Breast epithelium (tissue), 4 donors: ENCODE measurements at places on chromosomes 3 and 15.
A peak's percentile ranks its signal among the peaks of the same experiment; 100 is the strongest.

- H3K27me3 ChIP-seq, result no peaks in the 10 kb centered on the region
- no peaks in the 10 kb centered on the region for H3K4me1 ChIP-seq
- H3K36me3 ChIP-seq, result no peaks in the 10 kb centered on the region
- DNase-seq, result no peak
- H3K4me3 ChIP-seq, result no peak overlapping the region
These were observed 476.6 kb upstream of the ROBO1 start for GRCh38 chr3:80244390-80244789.

GRCh38 chr3:39671600-39671999 lies 137.8 kb upstream of the MYRIP start:
- H3K4me3 ChIP-seq, result no peak overlapping the region
- no peaks in the 10 kb centered on the region for H3K4me1 ChIP-seq
- no peaks in the 10 kb centered on the region for H3K27me3 ChIP-seq
- no peak overlapping the region for H3K27ac ChIP-seq
- no peaks in the 10 kb centered on the region for H3K36me3 ChIP-seq
- no peak for DNase-seq

DNA sequence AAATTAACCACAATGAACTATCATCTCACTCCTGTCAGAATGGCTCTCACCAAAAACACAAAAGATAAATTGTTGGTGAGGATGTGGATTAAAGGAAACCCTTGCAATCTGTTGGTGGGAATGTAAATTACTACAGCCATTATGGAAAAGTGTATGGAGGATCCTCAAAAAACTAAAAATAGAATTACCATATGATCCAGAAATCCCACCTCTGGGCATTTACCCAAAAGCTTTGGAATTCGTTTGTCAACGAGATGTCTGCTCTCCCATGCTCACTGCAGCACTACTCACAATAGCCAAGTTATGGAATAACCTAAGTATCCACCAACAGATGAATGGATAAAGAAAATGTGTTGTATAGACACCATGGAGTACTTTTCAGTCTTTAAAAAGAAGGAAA lies 21.6 kb downstream of the FSIP1 start:
- no peak overlapping the region for H3K27ac ChIP-seq
- H3K27me3 ChIP-seq, result no peaks in the 10 kb centered on the region
- H3K4me1 ChIP-seq, result no peaks in the 10 kb centered on the region
- DNase-seq, result no peak

DNA sequence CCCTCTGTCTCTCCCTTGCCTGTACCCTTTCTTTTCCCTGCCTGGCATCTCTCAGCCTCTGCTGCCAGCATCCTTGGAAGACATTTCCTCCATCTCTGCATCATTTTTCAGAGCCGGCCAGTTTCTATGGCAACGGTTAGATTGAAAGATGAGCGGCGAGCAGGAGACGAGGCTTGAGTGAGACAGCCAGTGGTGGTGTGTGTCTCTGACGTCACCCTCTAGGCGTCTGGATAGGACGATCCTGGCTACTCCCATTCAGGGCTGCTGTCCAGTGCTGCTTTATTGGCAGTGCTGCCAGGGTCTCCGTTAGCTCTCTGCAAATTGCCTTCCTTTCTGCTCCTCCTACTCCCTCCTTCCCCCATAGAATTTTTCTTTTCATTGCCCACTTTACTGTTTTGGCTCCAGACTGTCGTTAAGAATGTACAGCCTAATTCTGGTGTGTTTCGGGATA lies 57.9 kb downstream of the TRAK1 start:
- no peaks in the 10 kb centered on the region for H3K27me3 ChIP-seq
- no peaks in the 10 kb centered on the region for H3K36me3 ChIP-seq
- H3K4me1 ChIP-seq, result peaks cover 19% of the 10 kb centered on the region

- peaks cover 4% of the 10 kb centered on the region for H3K4me1 ChIP-seq
- H3K36me3 ChIP-seq, result no peaks in the 10 kb centered on the region
These were observed 12.4 kb downstream of the VIPR1 start for GRCh38 chr3:42514876-42515275.

- H3K4me3 ChIP-seq, result no peak overlapping the region
- no peaks in the 10 kb centered on the region for H3K4me1 ChIP-seq
- H3K27me3 ChIP-seq, result no peaks in the 10 kb centered on the region
- DNase-seq, result peak; percentile 77
These were observed 157.3 kb downstream of the ADAMTS9 start for GRCh38 chr3:64530434-64531049.

GRCh38 chr15:56737791-56738190 lies 4.5 kb upstream of the ZNF280D start:
- DNase-seq, result no peak
- peak overlapping the region; percentile 8 for H3K27ac ChIP-seq
- no peaks in the 10 kb centered on the region for H3K4me1 ChIP-seq
- H3K4me3 ChIP-seq, result no peak overlapping the region
- H3K36me3 ChIP-seq, result no peaks in the 10 kb centered on the region

GRCh38 chr3:183591881-183592521 lies 36.5 kb upstream of the KLHL6 start:
- H3K36me3 ChIP-seq, result no peaks in the 10 kb centered on the region
- no peaks in the 10 kb centered on the region for H3K4me1 ChIP-seq
- DNase-seq, result no peak
- H3K4me3 ChIP-seq, result no peak overlapping the region

DNA sequence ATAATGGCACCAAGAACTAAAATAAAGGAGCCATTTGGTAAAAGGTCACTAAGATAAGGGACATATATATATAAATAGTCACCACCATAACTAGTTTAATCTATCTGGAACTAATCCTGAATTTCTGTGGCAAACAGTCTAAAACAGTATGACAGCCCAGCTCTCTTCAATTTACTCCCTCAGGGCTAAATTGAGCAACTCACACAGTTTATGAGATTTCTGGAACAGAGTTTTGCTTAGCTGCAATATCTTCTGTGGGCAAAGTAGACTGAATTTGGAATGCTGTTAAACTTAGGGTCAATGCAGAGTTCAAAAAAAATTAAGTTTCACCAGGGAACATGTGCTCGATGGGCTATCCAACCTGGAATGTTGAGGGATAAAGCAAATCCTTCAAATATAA lies 70.1 kb upstream of the VEPH1 start:
- H3K36me3 ChIP-seq, result no peaks in the 10 kb centered on the region
- no peak overlapping the region for H3K27ac ChIP-seq
- no peak overlapping the region for H3K4me3 ChIP-seq
- no peak for DNase-seq
- no peaks in the 10 kb centered on the region for H3K4me1 ChIP-seq
- no peaks in the 10 kb centered on the region for H3K27me3 ChIP-seq

DNA sequence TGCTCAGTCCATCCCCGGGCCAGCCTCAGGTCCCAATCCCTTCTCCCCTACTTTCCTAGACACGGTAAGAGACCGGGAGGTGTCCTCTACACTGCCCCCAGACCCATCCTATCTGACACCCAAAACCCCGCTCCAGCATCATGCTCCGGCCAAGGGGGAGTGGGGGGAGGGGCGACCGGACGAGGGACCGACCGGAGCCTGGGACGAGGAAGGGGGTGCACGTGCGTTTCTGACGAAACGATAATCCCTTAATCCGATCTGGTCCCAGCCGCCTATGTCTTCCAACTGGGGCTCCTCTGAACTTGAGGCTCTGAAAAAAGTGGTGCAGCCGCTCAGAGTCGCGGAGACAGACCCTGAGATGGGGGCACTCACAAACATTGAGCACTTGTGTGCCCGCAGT lies 494 bp downstream of the CPLX3 start:
- H3K4me1 ChIP-seq, result no peaks in the 10 kb centered on the region
- no peak for DNase-seq
- H3K27me3 ChIP-seq, result peaks cover 24% of the 10 kb centered on the region
- no peaks in the 10 kb centered on the region for H3K36me3 ChIP-seq
- H3K4me3 ChIP-seq, result no peak overlapping the region

DNA sequence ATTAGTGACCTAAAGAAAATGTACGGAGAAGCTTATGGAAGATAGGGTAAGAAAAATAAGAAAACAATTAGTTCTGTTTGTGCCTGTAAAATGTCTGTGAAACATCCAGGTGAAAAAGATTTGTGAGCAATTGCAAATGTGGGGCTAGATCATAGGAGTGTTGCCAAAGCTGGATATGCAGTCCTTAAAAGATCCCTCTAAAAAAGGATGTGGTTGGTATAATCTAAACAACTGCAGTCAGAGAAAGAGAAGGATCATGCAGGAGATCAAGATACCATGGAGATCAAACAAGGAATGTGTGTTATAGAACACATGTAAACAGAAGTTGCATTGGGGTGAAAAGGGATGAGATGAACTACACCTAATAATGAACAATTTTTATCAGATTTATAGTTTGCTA lies 116.8 kb downstream of the ALCAM start:
- no peak overlapping the region for H3K27ac ChIP-seq
- no peak overlapping the region for H3K4me3 ChIP-seq
- H3K4me1 ChIP-seq, result no peaks in the 10 kb centered on the region
- no peak for DNase-seq
- no peaks in the 10 kb centered on the region for H3K36me3 ChIP-seq
- H3K27me3 ChIP-seq, result no peaks in the 10 kb centered on the region

GRCh38 chr3:43758592-43759225 lies 68.0 kb downstream of the ABHD5 start:
- no peaks in the 10 kb centered on the region for H3K4me1 ChIP-seq
- DNase-seq, result no peak
- peak overlapping the region; percentile 43 for H3K27ac ChIP-seq
- H3K27me3 ChIP-seq, result no peaks in the 10 kb centered on the region

DNA sequence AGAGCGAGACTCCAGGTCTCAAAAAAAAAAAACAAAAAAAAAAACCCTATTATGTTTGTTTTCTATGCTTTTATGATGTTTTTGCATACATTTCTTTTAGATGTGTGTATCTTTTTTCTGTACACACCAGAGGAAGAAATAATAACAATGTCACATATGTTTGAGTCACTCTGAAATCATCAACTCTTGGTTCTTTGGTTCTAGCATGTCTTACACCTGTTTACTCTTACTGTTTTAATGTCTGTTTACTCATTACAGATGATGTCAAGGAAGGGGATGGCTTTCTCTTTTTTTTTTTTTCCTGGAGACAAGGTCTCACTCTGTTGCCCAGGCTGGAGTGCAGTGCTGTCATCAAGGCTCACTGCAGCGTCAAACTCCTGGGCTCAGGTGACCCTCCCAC lies 24.1 kb downstream of the RHOA start:
- H3K4me1 ChIP-seq, result no peaks in the 10 kb centered on the region
- no peak overlapping the region for H3K27ac ChIP-seq
- no peaks in the 10 kb centered on the region for H3K36me3 ChIP-seq

GRCh38 chr3:79515072-79515471 lies 252.7 kb downstream of the ROBO1 start:
- H3K27me3 ChIP-seq, result no peaks in the 10 kb centered on the region
- H3K36me3 ChIP-seq, result no peaks in the 10 kb centered on the region

- no peaks in the 10 kb centered on the region for H3K27me3 ChIP-seq
- no peak for DNase-seq
- peak overlapping the region; percentile 67 for H3K27ac ChIP-seq
- H3K4me3 ChIP-seq, result no peak overlapping the region
- no peaks in the 10 kb centered on the region for H3K4me1 ChIP-seq
These were observed 32.2 kb downstream of the SYNM start for GRCh38 chr15:99137111-99137546.

GRCh38 chr3:177284383-177284881 lies 87.2 kb upstream of the TBL1XR1 start:
- no peaks in the 10 kb centered on the region for H3K36me3 ChIP-seq
- no peaks in the 10 kb centered on the region for H3K4me1 ChIP-seq
- H3K4me3 ChIP-seq, result no peak overlapping the region
- no peaks in the 10 kb centered on the region for H3K27me3 ChIP-seq

DNA sequence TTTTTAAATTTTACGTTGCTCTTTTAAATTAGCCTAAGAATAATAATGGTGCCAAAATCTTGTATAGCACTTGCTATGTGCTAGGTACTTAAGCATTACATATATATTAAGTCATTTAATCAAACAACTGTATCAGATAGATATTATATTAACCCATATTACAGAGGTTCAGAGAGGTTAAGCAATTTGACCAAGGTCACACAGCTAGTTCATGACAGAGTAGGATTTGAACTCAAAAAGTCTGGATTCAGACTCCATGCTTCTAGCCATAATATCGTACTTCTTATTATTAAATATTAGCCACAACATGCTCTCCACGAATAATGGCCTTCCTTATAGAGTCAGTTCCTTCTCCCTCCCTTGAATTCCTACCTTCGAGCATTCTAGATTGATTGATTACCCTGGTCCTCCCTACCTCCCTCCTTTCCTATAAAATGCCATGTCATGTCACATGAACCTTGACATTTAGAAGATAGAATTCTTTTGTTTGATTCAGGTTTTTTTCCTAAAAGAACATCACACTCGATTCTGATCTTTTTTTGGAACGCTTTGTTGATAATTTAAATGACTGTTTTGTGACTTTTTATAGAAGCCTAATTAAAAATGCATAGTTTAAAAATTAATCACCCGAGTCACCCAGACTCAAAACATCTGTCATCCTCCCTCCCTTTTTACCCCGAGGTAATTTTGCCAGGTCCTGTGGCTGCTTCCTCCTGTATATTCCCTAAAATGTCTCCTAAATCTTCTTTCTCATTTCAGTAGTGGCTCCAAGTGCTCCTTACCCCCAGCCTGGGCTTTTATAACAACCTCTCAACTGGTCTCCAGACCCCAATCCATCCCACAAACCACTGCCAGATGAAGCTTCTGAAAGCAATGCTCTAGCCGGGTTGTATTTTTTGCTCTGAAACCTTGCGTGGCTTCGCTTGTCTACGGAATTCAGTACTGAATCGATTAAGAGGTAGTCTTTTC lies 8.5 kb upstream of the PSMD6 start:
- no peaks in the 10 kb centered on the region for H3K27me3 ChIP-seq
- DNase-seq, result no peak
- H3K27ac ChIP-seq, result no peak overlapping the region
- no peaks in the 10 kb centered on the region for H3K4me1 ChIP-seq
